ENCODE measurements at places on chromosomes 6 and 20.
A peak's percentile ranks its signal among the peaks of the same experiment; 100 is the strongest.

DNA sequence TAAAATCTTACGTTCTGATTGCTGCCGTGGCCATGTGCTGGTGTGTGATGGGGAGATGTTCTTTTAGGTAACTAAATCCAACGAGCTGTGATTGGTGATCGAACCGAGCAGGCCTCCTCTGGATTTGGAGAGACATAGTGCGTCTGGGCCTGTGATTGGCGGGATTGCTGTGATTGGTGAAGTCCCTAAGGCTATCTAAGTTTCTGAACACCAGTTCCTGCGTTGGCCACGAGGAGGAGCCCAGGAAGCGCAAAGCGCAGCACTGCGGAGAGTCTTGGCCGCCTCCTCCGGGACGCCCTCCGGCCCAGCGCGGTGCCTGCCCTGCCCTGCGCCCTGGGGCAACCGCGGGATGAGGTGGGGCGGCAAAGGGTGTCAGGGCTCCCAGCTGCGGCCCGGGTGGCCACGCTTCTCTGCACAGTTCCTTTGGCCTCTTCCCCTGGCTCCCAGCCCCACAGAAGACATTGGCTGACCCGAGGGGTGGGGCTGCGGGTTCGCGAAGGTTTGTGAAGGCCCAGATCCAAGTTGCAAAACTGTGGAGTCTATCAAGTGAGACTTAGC is 33.0 kb downstream of the HNF4A start:
- peak; percentile 18 for DNase-seq

GRCh38 chr6:106735136-106735633 is 105.8 kb downstream of the QRSL1 start:
- no peak for DNase-seq

DNA sequence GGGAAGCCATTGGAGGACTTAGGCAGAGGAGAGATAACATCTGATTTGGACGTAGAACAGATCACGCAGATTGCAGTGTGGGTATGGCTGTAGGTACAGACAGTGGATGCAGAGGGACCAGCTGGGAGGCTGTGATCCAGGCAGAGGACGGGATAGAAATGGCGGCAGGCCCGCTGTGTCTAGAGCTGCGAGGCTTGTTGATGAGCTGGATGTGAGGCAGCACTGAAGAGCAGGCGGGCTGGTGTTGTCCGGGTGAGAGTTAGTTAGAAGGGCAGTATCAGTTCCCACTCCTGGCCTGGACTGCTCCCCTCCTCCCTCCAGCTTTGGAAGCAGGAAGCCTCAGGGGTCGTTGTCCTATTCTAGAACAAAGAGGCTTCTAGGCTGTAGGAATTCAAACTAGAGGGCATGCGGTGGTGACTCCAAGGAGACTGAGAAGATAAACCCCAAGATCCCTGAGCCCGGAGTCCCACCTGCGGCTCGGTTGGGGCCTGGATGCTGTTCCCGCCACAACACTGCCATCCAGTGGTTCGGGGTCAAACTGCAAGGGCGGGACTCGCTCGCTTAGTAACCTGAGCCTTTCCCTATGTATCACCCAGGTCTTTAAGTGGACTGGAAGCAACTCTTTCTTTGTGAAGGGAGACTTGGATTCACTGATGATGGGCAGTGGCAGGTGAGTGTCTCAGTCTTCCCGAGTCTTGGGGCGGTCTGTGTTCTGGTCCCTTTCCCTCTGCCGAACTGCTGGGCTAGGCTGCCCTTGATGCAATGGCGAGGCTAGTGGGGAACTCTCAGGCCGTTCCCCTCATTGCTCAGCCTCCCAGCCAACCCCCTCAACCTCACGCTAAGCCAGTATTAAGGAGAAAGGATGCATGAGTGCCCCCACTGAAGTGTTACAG is 11.2 kb downstream of the TLDC2 start:
- peak; percentile 58 for DNase-seq

DNA sequence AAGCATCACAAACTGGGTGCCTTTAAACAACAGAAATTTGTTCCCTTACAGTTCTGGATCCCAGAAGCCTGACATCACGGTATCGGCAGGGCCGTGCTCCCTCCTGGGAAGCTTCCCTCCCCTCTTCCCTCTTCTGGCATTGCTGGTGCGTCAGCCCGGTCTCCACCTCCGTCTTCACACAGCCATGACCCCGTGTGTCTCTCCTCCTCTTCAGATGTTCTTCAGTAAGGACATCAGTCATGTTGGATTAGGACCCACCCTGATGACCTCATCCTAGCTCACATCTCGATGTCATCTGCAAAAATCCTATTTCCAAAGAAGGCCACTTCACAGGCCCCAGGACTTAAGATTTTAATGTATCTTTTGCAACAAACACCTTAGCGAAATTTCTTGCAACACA is 38.4 kb upstream of the TBXT start:
- DNase-seq: no peak

DNA sequence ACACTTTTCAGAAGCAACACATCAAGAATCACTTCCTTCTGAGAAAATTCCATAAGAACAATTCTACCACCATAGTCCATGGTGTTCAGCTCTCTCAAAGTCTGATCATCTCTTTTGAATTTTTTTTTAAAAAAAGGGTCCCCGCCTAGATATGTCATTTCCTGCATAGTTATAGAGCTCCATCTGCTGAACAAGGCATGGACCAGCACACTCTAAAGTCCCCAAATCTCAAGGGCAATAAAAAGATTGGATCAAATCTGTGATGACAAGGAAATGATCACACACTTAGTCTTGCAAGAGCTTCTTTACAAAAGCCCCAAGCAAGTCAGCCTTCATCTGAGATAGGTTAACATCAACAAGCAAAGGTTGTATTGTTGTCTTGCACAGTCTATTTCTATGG is 100.7 kb upstream of the STMND1 start:
- DNase-seq: no peak

DNA sequence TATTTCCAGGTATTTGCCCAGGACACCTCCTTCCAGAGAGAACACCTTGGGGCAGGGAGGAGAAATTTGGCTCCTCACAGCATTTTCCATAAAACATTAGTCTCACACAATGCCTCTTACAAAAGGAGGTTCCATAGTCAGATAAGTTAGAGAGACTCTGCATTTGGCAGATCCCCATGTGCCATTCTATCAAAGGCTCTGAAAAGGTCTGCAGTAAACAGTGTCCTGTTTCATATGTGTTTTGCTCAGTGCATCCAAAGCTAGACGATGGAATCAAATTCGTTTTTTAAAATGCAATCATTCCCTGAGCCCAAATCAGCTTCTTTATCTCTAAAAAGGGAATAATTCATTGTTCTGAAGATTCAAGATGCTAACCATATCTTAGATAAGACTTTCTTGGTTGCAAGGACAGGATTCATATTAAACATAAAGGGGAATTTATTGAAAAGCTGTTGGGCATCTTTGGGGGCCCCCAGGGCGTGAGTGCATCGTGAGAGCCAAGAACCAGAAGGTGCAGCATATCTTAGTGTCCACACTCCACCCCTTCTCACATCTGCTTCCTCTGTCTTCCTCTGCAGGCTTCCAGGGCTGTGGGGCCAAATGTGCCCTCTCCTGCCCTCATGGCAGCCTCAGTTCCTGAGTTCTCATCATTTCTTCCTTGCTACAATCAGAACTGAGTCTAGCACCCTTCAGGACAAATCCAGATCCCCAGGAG is 41.4 kb upstream of the MLN start:
- DNase-seq: no peak

GRCh38 chr6:118865100-118865391 is 28.9 kb upstream of the ASF1A start:
- DNase-seq: no peak

- no peak for DNase-seq
Observed at GRCh38 chr20:59027741-59028320, 4.3 kb downstream of the ATP5F1E start.

- no peak for DNase-seq
Observed at GRCh38 chr20:16025084-16025483, 548.2 kb downstream of the KIF16B start.

- DNase-seq: no peak
Observed at GRCh38 chr20:50517817-50518154, 7.6 kb downstream of the PTPN1 start.

DNA sequence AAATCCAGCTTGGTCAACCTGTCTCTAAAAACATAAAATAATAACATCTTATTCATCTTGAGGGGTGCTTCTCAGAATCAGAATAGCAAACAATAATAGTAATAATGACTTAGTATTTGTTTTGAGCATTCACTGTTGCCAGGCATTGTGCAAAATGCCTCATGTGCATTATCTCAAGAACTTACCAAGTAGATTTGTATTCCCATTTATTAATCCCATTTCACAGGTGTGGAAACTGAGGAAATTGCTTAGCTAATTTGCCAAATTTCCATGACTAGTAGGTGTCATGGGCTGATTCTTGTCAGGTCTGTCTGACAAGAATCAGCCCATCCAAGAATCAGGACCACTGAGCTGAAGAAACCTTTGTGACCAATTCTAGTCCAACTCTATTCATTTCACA is 5.5 kb downstream of the TTBK1 start:
- DNase-seq: no peak

DNA sequence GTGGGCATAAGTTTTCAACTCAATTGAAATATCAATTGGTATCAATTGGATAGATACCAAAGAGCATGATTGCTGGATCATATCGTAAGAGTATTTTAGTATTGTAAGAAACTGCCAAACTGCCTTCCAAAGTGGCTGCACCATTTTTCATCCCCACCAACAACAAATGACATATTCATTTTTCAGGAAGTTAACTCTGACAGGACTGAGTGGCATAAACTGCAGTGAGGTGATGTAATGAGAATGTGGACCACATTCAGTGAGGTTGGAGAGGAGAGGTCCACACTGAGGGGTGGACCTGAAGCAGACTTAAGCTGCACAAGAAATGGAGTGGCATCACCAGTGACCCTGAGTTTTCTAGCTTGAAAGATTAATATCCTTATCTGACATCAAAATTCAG is 11.6 kb upstream of the CALHM6 start:
- DNase-seq: no peak

- no peak for DNase-seq
Observed at GRCh38 chr6:23531666-23532065, 594.3 kb upstream of the NRSN1 start.

DNA sequence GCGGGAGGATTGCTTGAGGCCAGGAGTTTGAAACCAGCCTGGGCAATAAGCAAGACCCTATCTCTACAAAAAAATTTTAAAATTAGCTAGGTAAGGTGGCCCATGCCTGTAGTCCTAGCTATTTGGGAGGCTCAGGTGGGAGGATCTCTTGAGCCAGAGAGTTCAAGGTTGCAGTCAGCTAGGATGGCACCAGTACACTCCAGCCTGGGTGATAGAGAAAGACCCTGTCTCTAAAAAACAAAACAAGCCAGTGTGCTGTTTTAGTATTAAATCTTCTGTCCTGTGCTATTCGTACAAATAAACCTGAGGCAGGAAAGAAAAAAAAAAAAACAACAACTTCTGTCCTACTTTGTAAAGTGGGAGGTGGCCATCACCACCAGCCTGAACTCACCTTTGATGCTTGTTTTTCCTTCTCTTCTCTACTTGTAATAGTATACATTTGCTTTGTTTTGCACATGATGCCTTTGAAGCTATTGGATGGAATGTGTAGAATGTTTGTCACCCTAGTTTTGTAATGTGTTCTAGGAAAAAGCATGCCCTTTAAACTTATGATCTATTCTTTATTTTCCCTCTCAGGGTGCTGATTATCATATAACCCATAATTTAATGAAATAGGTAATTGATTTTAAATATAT is 102.5 kb downstream of the CRYBG1 start:
- no peak for DNase-seq

GRCh38 chr6:31717499-31718222 is 2.5 kb downstream of the LY6G6D start:
- DNase-seq: no peak

DNA sequence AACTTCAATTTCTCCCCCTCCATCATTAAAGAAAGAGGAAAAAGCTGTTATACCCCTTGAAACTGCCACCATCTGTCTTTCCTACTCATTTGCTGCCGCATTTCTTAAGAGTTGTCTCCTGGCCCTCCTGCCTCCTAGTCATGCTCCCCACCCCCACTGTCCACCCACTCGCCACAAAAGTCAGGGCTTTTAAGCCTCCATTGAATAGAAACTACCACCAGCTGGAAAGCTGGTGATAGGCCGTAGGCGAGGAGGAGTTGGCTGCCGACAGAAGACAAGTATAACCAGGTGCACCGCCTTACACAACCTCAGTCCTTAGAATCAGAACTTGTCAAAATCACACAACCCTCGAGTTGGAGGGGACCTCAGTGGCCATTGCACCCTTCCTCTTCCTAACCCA is 67.6 kb downstream of the B3GAT2 start:
- DNase-seq: no peak

DNA sequence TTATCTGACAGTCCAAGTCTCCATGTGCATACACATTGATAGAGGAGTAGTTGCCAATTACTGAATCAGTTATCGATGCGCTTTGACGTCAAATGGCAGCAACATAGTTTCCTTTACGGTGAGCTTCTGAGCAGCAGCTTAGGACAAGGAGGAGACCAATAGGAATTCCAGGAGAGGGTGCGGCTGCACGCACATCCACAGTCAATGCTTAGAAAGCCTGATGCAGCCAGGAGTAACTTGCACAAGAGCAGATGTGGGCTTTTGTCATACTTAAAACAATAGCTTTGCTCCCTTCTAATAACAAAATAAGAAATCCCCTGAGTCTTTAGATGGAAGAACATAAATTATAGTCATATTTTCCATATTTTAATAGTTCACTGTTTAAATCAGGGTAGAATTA is 442.1 kb downstream of the BCKDHB start:
- DNase-seq: no peak

DNA sequence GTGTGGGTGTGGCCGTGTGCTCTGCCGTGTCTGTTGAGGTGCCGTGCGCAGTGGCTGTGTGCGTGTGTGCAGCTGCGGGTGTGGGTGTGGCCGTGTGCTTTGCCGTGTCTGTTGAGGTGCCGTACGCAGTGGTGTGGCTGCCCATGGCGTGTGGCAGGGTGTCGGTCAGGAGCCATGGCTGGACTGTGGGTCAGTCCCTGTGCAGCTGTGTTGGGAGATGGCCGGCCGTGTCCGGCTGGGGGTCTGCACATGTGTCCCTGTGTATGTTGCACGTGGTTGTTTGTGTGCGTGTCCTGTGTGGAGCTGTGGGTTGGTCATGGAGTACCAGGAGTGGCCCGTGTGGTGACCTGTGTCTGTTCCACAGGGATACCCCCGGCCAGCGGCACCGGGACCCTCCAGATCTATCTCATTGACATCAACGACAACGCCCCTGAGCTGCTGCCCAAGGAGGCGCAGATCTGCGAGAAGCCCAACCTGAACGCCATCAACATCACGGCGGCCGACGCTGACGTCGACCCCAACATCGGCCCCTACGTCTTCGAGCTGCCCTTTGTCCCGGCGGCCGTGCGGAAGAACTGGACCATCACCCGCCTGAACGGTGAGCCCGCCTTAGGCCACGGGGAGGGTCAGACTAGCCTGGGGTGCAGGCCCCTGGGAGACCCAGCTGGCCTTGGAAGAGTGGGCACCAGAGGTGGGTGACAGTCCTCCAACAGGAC is 137.7 kb downstream of the TAF4 start:
- no peak for DNase-seq
